ENCODE measurements at places on chromosomes 7 and 10. TPM values are rescaled to one million over a fixed set of nuclear protein-coding genes. Genes with fewer than 3 reads are reported as not detected.

The BTBD16 gene
- not detected for total RNA-seq

The MICALL2 gene
- 1.8 TPM for total RNA-seq

The WDR86 gene
- not detected for total RNA-seq

The PAX4 gene
- not detected for total RNA-seq

The C10orf53 gene
- total RNA-seq: not detected

The GLI3 gene
- total RNA-seq: not detected

The HOXA5 gene
- total RNA-seq: not detected

The FAM131B gene
- 0.37 TPM for total RNA-seq

The PDZD7 gene
- 0.93 TPM for total RNA-seq

The PRLHR gene
- total RNA-seq: not detected

The CALY gene
- not detected for total RNA-seq

The TACC2 gene
- total RNA-seq: not detected

The MBL2 gene
- total RNA-seq: not detected

The COL17A1 gene
- total RNA-seq: not detected

The CDNF gene
- total RNA-seq: 0.62 TPM

The SP8 gene
- total RNA-seq: not detected

The WNT8B gene
- total RNA-seq: 0.43 TPM

The FRAT1 gene
- total RNA-seq: 2.0 TPM

The ATP6V0A4 gene
- not detected for total RNA-seq

The BUD31 gene
- 136 TPM for total RNA-seq

The FBH1 gene
- total RNA-seq: 62.9 TPM

The CALML5 gene
- total RNA-seq: not detected

The PDE6C gene
- not detected for total RNA-seq

The CFAP46 gene
- total RNA-seq: not detected

The LRRN3 gene
- 56.5 TPM for total RNA-seq

Data from activated CD4-positive, alpha-beta T cell treated with anti-CD3 and anti-CD28 coated beads, Interleukin-2, amount 10 ng/mL, durations not matched to agents 24 days and 14 days (primary cell).